Lung (tissue), 17 donors: ENCODE measurements at places on chromosomes 6 and 20. TPM values are rescaled to one million over a fixed set of nuclear protein-coding genes. Genes with fewer than 3 reads are reported as not detected.

GRCh38 chr6:31483392-31483791 lies 14.6 kb upstream of the MICB start:
- H3K36me3 ChIP-seq: no peaks in the 10 kb centered on the region
- no peak for DNase-seq
- no peaks in the 10 kb centered on the region for H3K27me3 ChIP-seq
- H3K4me3 ChIP-seq: no peak overlapping the region

GRCh38 chr6:1855890-1856289 lies 246.2 kb downstream of the FOXC1 start:
- no peaks in the 10 kb centered on the region for H3K27me3 ChIP-seq
- no peaks in the 10 kb centered on the region for H3K4me1 ChIP-seq
- no peak overlapping the region for H3K4me3 ChIP-seq

GRCh38 chr6:14511061-14511586 lies 393.6 kb downstream of the CD83 start:
- no peaks in the 10 kb centered on the region for H3K36me3 ChIP-seq
- no peak for DNase-seq
- no peak overlapping the region for H3K4me3 ChIP-seq
- H3K4me1 ChIP-seq: no peaks in the 10 kb centered on the region
- no peak overlapping the region for H3K27ac ChIP-seq
- no peaks in the 10 kb centered on the region for H3K27me3 ChIP-seq

DNA sequence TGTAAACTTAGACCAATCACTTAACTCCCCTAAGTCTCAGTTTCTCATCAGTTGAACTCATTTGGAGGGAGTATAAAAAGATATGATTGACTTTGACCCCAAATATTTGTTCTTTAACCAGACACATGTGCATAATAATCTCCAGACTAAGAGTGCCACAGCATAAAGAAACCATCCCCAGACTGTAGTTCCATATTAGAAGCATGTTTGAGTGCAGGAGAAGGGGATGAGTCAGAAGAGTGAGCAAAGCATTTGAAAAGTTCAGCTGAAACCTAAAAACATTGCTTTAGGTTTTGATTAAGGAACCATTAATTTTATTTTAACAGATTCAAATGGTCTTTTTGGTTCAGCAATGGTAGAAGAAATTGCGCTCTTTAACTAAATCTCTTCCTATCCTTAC lies 654.8 kb downstream of the UTRN start:
- H3K4me3 ChIP-seq: no peak overlapping the region
- H3K36me3 ChIP-seq: no peaks in the 10 kb centered on the region
- no peaks in the 10 kb centered on the region for H3K27me3 ChIP-seq
- no peak overlapping the region for H3K27ac ChIP-seq
- no peaks in the 10 kb centered on the region for H3K4me1 ChIP-seq

- H3K27ac ChIP-seq: no peak overlapping the region
- no peak overlapping the region for H3K4me3 ChIP-seq
- peak; percentile 60 for DNase-seq
These were observed 58.0 kb downstream of the BLOC1S5 start for GRCh38 chr6:8006208-8006607.

Gene MEI4
- not detected for total RNA-seq

- H3K27me3 ChIP-seq: no peaks in the 10 kb centered on the region
- DNase-seq: no peak
- H3K36me3 ChIP-seq: no peaks in the 10 kb centered on the region
- H3K27ac ChIP-seq: no peak overlapping the region
These were observed 148.2 kb downstream of the BMP7 start for GRCh38 chr20:57118107-57118769.

DNA sequence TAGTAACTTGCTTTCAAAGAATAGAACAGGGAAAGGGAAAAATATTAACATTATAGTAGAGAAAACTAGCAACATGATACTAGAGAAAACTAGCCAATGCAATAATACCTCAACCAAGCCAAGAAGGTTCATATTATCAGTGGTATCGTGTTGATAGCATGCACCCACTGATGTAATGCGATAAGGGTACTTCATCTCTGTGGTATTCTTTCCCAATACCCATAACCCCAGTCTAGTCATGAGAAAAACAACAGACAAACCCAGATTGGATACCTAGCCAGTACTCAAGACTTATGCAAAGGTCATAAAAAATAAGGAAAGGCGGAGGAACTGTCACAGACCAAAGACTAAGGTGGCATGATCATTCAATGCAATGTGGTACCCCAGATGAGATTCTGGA lies 21.0 kb downstream of the BLOC1S5 start:
- no peaks in the 10 kb centered on the region for H3K27me3 ChIP-seq
- H3K4me3 ChIP-seq: no peak overlapping the region
- no peaks in the 10 kb centered on the region for H3K4me1 ChIP-seq
- H3K27ac ChIP-seq: no peak overlapping the region

- no peaks in the 10 kb centered on the region for H3K36me3 ChIP-seq
- H3K27ac ChIP-seq: no peak overlapping the region
- no peak overlapping the region for H3K4me3 ChIP-seq
- no peaks in the 10 kb centered on the region for H3K27me3 ChIP-seq
These were observed 7.9 kb downstream of the UBR2 start for GRCh38 chr6:42571611-42572342.

Gene HLA-DOA
- 26.4 TPM for total RNA-seq

Gene HNF4A
- total RNA-seq: 1.3 TPM

DNA sequence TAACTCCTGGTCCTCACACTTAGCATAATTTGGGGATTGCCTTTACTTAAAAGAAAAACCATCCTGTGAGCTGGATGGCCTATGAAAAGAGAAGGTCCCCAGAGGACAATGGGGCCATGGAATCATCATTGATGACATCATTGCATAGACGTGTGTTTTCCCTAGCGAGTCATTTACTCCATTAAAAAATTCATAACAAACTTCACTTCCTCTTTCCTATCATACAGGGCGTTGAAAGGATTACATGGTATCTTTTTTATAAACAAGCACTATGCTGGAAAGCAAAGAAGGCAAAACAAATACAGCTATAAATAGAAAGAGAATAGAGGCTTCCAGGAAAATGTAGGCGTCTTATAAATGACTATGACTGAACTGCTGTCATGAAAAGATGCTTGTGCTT lies 11.3 kb upstream of the COL12A1 start:
- peaks cover 8% of the 10 kb centered on the region for H3K4me1 ChIP-seq
- peak; percentile 77 for DNase-seq
- no peaks in the 10 kb centered on the region for H3K27me3 ChIP-seq
- no peak overlapping the region for H3K4me3 ChIP-seq

DNA sequence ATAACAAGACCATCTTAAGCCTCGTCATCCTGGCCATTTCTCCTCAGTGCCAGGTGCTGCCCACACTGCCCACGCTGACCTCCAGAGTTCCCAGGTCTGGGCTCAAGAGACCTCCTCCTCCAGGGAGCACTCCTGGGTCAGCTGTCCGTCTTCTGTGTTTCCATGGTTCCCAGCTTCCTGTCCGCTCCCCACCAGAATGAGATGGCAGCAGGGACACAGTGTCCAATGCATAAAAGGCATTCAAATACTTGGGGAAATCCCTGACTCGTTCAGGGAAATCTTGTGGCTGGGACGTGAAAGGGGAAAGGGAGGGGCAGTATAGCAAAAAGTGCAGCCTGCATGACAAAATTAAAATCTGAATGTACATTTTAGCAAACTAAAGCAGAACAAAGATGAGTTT lies 54.3 kb downstream of the SLC23A2 start:
- H3K27ac ChIP-seq: no peak overlapping the region
- no peaks in the 10 kb centered on the region for H3K4me1 ChIP-seq
- no peak overlapping the region for H3K4me3 ChIP-seq
- H3K27me3 ChIP-seq: no peaks in the 10 kb centered on the region
- no peak for DNase-seq

Gene TMEM244
- not detected for total RNA-seq

Gene WFDC13
- 0.17 TPM for total RNA-seq

DNA sequence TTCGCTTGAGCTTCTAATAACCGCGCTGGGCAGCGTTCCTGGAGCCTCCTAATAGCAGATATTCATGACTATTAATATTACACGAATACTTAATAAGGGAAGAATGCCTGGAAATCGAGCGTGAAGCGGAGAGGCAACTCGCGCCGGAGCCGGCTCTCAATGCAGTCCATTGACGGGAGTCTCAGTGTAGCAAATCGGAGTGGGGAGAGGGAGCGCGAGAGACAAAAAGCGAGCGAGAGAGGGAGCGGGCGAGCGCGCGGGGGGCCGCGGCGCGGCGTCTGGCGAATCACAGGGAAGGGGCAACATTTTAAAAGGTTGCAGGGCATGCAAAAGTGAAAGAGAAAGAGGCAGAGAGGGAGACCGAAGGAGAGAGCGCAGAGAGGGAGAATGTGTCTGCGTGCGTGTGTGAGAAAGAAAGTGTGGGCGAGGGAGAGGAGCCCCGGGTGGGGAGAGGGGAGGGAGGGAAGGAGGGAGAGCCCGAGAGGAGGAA lies 2.9 kb downstream of the TFAP2A start:
- peaks cover 25% of the 10 kb centered on the region for H3K4me1 ChIP-seq
- H3K27ac ChIP-seq: no peak overlapping the region
- no peaks in the 10 kb centered on the region for H3K36me3 ChIP-seq

GRCh38 chr6:22240025-22240424 lies 56.8 kb downstream of the PRL start:
- H3K4me3 ChIP-seq: no peak overlapping the region
- no peaks in the 10 kb centered on the region for H3K36me3 ChIP-seq
- no peak overlapping the region for H3K27ac ChIP-seq
- no peak for DNase-seq
- H3K27me3 ChIP-seq: no peaks in the 10 kb centered on the region

Gene PROCR
- total RNA-seq: 26.2 TPM
